ENCODE measurements at places on chromosomes 4 and X.
A peak's percentile ranks its signal among the peaks of the same experiment; 100 is the strongest.

- DNase-seq, result no peak
Observed at GRCh38 chr4:165199286-165199685, 8.1 kb upstream of the KLHL2 start.

- DNase-seq, result no peak
Observed at GRCh38 chrX:74389016-74389722, 32.1 kb upstream of the SLC16A2 start.

DNA sequence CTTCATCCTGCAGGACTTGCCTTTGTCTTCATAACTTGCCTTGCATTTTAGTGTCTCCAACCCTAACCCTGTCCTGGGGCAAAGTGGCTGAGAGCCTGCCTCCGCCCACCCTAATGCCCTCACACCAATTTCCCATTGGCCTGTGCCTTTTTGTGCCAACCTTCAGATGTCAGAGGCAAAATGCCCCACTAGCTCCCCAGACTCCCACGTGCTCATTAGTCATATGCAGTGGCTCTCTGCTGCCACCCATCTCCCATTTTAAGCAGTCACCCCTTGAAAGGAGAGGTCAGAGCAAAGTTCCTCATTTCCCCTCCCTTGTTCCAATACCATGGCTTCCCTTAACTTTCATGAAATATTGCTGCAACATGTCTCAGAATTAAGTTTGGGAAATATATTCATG lies 74.8 kb upstream of the PASD1 start:
- DNase-seq, result peak; percentile 2

- no peak for DNase-seq
Observed at GRCh38 chr4:105969575-105969974, 74.3 kb downstream of the NPNT start.

GRCh38 chrX:56233682-56234081 lies 1.5 kb downstream of the KLF8 start:
- DNase-seq, result peak; percentile 10

- no peak for DNase-seq
Observed at GRCh38 chr4:87089368-87089767, 131.1 kb downstream of the KLHL8 start.

DNA sequence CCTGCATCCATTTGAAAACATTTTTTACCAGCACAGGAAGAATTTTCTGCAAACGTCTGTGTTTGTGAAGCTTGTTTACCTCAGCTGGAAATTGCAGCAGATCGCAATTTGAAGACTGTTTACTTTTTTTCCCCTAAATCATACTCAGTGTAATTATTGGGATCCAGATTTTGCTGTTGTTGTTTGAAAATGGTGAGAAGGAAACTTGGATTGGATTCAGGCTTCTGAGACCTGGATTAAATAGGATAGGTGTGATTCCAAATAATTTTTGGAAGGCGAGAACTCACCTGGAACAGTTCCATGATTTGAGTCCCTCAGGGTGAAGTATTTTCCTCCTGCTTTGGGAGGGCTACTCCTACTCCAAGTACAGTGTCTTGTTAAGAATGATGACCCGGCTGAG lies 279.8 kb downstream of the STIM2 start:
- no peak for DNase-seq

- peak; percentile 68 for DNase-seq
Observed at GRCh38 chrX:132219343-132219768, at the start of gene RAP2C. RAP2C (minus strand) TSS chrX:132219447; CDS start chrX:132217268, 2,179 bp downstream.

DNA sequence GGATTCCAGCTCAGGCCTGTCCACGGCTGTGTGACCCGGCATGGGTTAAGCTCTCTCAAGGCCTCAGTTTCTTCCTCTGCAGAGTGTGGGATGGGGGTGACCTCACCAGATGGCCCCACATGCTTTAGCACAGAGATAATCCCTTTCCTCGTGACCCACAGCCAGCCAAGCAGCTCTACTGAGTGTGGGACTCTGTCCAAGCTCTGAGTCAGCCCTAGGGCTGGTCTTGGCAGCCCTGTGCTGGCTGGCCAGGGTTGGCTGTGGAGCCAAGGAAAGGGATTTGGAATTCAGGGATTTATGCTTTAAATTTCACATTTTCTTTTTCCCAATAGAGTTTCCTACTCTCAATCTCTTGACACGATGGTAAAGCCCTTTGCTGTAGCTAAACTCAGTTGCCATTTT lies 19.7 kb upstream of the SPON2 start:
- no peak for DNase-seq

DNA sequence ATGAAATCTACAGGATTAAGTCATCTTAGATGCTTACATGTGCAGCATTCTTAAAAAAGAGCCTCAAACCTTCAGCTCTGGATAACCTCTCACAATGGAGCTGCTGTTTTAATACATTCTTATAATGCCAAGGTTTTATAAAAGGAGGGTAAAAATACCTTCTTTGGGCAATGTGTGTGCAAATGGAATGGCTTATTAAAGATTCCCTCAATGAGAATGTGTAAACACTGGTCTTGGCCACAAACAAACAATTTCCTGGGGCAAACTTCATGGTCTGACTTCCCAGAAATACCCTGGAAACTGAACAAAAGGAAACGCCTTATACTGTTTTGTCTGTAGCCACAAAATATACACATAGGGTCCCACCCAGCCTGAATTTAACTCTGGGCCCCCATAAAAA lies 148.6 kb upstream of the INTU start:
- DNase-seq, result no peak

- no peak for DNase-seq
Observed at GRCh38 chr4:183666088-183666487, 7.0 kb downstream of the TRAPPC11 start.

DNA sequence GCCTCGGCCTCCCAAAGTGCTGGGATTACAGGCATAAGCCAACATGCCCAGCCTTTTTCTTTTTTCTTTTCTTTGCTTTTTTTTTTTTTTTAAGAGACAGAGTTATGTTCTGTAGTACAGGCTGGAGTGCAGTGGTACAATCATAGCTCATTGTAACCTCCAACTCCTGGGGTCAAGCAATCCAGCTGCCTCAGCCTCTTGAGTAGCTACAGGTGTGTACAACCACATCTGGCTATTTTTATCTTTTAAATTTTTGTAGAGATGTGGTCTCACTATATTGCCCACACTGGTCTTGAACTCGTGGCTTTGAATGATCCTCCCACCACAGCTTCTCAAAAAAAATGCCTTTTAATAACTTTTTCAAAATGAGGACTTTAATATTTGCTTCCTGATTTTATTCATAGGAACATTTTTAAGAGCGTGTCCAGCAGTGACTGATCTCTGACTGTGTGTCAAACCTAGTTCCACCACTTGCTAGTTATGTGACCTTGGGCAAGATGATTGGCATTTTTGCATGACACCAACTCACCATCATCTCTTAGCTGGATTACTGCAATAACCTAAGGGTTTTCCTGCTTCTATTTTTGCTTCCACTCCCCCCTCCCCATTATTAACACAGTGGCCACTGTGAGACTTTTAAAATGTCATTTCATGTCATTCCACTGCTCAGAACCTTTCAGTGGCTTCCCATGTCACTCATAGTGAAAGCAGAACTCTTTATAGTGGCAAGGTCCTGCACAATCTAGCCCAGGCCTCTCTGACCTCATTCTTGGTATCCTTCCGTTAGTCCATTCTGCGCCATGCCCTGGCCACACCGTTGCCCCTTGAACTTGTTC lies 4.5 kb upstream of the TNIP3 start:
- DNase-seq, result peak; percentile 25

DNA sequence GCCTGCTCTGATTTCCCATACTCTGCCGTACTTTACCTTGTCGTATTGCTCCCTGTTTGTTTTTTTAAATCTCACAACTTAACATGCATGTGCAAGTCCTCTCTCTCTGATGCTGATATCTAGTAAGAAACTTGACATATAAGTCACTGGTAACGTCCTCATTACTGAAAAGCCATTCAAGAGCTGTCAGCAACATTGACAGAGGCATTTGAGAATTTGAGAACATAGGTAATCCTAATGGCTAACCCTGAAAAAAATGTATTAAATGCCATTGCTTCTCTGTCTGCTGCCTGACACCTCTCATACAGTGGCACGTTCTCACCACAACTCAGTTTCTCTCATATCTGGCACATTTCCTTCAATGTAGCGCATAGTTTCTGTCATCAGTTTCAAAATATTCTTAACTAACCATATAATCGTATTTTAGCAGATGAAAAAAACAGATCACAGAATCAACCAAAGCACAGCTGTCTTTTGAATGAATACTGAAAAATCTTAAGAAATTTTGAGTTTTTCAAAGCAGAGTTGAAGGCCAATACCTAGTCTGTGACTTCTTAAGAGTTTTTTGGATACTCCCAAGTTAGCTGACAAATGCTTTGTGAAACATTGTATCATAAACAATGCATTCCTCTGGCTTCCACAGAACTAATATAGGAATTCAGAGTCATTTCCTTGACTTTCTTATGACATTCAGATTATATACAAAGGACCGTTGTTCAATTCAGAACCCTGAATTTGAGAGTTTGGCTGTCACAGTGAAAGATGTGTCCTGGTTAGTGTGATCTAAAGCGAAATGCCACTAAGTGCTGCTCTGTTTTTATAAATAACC lies 996.4 kb downstream of the C4orf33 start:
- DNase-seq, result no peak

DNA sequence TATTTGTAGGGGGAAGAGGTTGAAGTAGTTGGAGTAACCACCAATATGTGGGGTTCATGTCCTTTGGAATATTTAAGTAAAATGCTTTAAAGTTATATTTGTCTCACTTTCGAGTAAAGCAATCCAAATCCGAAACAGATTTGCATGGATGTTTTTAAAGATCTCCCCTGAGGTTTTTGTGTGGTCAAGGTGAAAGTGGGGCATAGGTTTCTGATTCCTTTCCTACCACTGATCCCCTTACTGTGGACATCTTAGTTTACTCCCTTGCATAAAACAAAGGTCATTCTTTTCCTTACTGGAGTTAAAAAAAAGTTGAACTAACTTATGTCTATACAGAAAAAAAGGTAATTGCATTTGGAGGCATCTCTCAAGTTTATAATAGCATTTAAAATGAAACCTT lies 71.9 kb upstream of the PHOX2B start:
- no peak for DNase-seq

DNA sequence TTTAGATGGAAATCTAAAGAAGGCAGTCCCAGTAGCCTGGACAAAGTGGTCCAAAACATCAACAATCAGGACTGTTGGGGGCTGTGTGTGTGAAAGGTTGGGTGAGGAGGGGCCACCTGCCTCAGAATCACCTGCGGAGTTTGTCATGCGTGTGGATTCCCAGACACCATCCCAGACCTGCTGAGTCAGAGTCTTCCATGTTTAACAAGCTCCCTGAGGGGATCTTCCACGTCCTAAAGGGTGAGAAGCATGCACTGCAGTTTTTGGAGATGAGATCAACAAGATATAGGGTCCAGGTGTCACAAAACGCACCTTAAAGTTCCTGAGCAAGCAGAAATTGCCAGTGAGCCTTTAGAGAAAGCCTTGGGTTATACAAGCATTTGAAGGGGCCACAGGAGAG lies 207.0 kb upstream of the FAM9B start:
- no peak for DNase-seq

DNA sequence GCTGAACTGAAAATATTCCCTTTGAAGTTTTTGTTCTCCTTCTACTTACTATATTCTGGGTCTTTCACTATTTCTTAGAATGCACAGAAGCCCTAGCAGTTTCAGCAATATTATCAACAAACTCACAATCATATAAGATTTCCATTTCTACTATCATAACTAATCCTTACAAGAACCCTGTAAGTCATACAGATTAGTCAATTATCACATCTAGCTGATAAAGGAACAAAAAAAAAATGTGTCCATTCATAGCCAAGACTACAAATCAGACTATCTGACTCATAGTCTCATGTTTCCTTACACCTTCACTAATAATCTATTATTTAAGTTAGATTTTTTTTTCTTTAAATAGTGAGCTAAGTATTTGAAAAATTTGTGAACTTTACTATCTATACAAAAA lies 72.5 kb downstream of the LRBA start:
- DNase-seq, result no peak

GRCh38 chr4:52372269-52372668 lies 286.8 kb downstream of the USP46 start:
- no peak for DNase-seq

- no peak for DNase-seq
Observed at GRCh38 chr4:86876894-86877685, 15.1 kb downstream of the C4orf36 start.

- no peak for DNase-seq
Observed at GRCh38 chr4:7398788-7399439, 35.8 kb downstream of the PSAPL1 start.

DNA sequence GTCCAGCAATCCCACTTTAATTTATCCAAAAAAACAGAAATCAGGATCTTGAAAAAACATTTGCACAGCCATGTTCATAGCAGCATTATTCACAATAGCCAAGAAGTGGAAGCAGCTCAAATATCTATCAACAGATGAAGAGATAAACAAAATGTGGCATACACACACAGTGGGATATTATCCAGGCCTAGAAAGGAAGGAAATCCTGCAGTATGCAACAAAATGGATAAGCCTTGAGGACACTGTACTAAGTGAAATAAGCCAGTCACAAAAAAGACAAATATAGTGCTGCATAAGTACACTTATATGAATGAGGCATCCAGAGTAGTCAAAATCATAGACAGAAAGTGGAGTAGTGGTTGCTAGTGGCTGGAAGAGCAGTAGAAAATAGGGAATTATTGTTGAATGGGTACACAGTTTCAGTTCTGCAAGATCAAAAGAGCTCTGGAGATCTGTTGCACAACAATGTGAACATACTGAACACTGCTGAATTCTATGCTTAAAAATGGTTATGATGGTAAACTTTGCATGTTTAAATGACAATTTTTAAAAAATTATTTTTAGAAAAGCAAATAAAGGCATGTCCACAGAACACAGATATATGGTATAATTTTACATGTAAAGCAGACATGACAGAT lies 25.6 kb downstream of the CHM start:
- no peak for DNase-seq

All from CD4-positive, alpha-beta T cell treated with Interferon alpha-2 for 1 hour (primary cell).